ENCODE measurements at places on chromosomes 12 and 14. TPM values are rescaled to one million over a fixed set of nuclear protein-coding genes. Genes with fewer than 3 reads are reported as not detected.

IFNG gene
- total RNA-seq, result 2.8 TPM

NFATC4 gene
- total RNA-seq, result not detected

KRT85 gene
- not detected for total RNA-seq

NEUROD4 gene
- not detected for total RNA-seq

PLEKHG3 gene
- 39.5 TPM for total RNA-seq

DAO gene
- total RNA-seq, result not detected

LRRC43 gene
- not detected for total RNA-seq

DNA sequence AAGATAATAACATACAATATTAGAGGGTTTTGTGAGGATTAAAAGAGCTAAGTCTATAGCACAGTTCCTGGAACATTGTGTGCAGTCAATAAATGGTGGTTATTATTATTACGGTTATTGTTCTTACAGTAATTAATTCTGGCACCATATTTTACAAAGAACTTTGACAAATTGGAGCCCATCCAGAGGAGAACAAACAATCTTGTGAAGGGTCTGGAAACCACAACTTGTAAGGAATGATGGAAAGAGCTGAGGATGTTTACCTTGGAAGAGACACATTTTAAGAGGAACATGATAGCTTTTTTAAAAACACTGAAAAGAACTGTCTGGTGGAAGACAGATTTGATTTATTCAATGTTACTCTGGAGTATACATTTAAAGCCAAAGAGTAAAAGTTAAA is 150.5 kb upstream of the KRR1 start:
- H3K27ac ChIP-seq, result no peak overlapping the region
- peaks cover 3% of the 10 kb centered on the region for H3K27me3 ChIP-seq
- no peaks in the 10 kb centered on the region for H3K36me3 ChIP-seq

- H3K4me3 ChIP-seq, result no peak overlapping the region
- no peaks in the 10 kb centered on the region for H3K27me3 ChIP-seq
- H3K4me1 ChIP-seq, result peaks cover 40% of the 10 kb centered on the region
- no peak for DNase-seq
- peaks cover 85% of the 10 kb centered on the region for H3K36me3 ChIP-seq
Observed at GRCh38 chr14:91219517-91220389, 24.8 kb downstream of the GPR68 start.

DNA sequence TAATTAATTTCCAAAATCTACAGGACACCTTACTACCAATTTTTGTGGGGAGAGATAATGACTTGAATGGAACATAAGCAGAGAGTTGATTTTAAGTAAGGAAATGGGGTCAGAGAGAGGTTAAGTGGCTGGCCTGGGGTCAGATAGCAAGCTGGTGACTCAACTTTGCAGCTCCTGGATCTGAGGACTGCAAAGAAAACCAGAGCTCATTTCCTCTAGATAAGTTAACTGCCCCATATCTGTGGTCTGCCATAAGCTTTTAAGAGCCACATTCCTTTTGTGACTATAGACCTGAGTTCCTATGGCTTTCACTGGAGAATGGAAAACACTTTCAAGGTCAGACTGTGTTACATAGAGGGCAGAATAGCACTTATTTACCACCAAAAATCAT is 201.2 kb upstream of the PRICKLE1 start:
- H3K4me3 ChIP-seq, result no peak overlapping the region
- no peak overlapping the region for H3K27ac ChIP-seq
- H3K4me1 ChIP-seq, result no peaks in the 10 kb centered on the region
- DNase-seq, result no peak
- no peaks in the 10 kb centered on the region for H3K36me3 ChIP-seq
- no peaks in the 10 kb centered on the region for H3K27me3 ChIP-seq

DNA sequence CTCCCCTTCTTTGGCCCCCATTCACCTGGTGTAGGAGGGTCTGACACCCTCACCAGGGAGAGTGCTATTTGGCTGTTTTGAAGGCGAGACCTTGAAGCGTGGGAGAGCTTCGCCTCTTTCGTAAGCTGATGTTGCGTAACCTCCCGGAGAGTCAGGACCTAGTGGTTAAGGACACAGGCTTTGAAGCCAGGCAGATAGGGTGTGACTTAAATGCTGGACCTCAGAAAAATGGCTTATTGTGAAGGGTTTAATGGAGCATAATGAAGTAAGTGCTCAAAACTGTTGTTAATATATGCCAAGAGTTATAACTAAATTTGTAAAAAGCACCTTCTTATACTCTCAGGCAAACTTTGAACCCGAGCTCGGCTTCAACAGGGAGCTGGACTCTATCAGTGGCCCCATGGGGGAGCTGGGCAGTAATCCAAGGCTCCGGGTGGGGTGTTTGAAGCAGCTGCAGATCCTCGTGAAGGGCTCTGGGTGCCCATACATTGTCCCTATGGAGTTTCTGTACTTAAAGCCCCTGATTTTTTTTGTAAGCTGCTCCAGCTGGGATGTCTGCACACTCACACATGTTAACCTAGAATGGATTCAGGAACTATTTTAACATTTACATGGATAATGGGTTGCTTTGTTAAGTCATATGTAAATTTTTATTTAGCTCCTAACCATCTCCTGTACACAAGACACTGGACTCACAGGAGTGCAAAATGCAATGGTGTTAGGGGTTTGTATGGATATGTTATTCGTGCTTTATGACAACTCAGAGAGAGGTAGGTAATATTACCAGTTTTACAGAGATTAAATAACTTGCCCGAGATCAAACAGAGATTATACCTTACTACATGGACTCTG is 26.0 kb downstream of the PPFIBP1 start:
- no peak overlapping the region for H3K27ac ChIP-seq

DNA sequence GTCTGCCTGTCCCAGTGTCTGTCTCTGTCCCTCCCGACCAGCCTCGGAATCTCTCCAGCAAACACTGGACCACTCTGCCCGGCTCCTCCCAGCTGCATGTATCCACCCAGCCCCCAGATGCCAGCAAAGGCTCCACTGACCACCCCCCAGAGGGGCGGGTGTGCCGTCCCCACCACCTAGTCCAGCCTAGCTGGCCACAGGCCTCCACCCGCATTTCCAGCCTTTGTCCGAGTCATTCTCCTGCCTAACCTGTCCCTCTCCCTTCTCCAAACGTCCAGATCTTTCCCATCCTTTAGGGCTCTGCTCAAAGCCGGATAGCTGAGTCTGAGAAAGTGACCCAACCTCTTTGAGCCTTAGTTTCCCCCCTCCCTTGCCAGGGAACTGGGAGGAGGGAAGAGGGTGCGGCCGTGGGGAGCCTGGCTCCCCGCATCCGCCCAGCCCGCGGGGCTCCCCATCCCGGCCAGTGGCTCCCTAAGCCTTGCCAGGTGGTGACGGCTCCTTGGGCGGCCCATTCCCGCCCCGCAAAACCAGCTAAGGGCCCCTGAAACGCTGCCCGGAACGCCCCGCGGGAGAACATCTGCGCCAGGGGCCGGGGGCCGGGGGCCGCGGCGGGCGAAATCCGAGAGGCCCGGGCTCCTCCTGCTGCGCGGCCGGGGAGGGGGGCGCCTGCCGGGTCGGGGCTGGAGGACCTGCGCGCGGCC is 34.6 kb upstream of the ANKRD9 start:
- no peak overlapping the region for H3K27ac ChIP-seq
- H3K4me1 ChIP-seq, result peaks cover 6% of the 10 kb centered on the region
- no peaks in the 10 kb centered on the region for H3K36me3 ChIP-seq

- no peak overlapping the region for H3K27ac ChIP-seq
- no peak overlapping the region for H3K4me3 ChIP-seq
- no peaks in the 10 kb centered on the region for H3K36me3 ChIP-seq
- no peaks in the 10 kb centered on the region for H3K4me1 ChIP-seq
- DNase-seq, result no peak
Observed at GRCh38 chr12:130016986-130017385, 113.2 kb upstream of the TMEM132D start.

GRCh38 chr14:94960285-94961001 is 190.5 kb upstream of the GSC start:
- no peak for DNase-seq
- no peak overlapping the region for H3K4me3 ChIP-seq
- H3K27ac ChIP-seq, result no peak overlapping the region
- peaks cover 9% of the 10 kb centered on the region for H3K27me3 ChIP-seq

- no peak overlapping the region for H3K27ac ChIP-seq
- DNase-seq, result no peak
- no peaks in the 10 kb centered on the region for H3K36me3 ChIP-seq
Observed at GRCh38 chr14:32567543-32568384, 238.7 kb downstream of the AKAP6 start.

DNA sequence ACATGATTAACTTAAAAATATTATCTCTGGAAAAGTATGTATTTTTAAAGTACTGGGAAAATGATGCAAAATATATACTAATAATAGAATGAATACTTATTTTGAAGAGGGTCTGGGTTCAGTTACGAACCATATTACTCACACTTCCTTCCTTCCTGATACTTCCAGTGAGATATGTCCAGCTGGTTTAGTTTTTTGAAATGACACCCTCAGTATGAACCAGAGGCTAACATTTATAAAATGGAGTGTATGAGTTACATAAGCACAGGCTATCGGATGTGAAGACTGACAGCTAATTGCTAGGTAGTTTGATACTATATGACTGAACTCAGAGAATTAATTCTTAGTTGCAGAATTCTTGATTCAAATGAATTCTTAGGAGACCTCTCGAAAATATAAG is 122.9 kb downstream of the OTOGL start:
- DNase-seq, result no peak
- H3K36me3 ChIP-seq, result no peaks in the 10 kb centered on the region
- no peaks in the 10 kb centered on the region for H3K27me3 ChIP-seq
- H3K27ac ChIP-seq, result no peak overlapping the region
- peaks cover 1% of the 10 kb centered on the region for H3K4me1 ChIP-seq

- H3K4me3 ChIP-seq, result no peak overlapping the region
- H3K4me1 ChIP-seq, result peaks cover 21% of the 10 kb centered on the region
- no peak overlapping the region for H3K27ac ChIP-seq
Observed at GRCh38 chr14:90381011-90381786, 15.6 kb upstream of the CALM1 start.

GRCh38 chr14:58659846-58660245 is 22.1 kb downstream of the DACT1 start:
- no peak overlapping the region for H3K4me3 ChIP-seq
- no peak overlapping the region for H3K27ac ChIP-seq
- no peaks in the 10 kb centered on the region for H3K27me3 ChIP-seq
- no peaks in the 10 kb centered on the region for H3K36me3 ChIP-seq

GRCh38 chr12:119667577-119668323 is at the start of gene PRKAB1:
TSS of gene PRKAB1 (plus strand) at chr12:119668133. CDS start at chr12:119668245, 112 bp downstream.
- peak within 1 kb of the TSS; percentile 93 for H3K27ac ChIP-seq
- peaks cover 56% of the 10 kb centered on the region for H3K4me1 ChIP-seq
- H3K27me3 ChIP-seq, result no peaks in the 10 kb centered on the region
- peak; percentile 96 for DNase-seq
- peak within 1 kb of the TSS; percentile 89 for H3K4me3 ChIP-seq

- no peak for DNase-seq
- H3K4me3 ChIP-seq, result no peak overlapping the region
- no peak overlapping the region for H3K27ac ChIP-seq
- no peaks in the 10 kb centered on the region for H3K27me3 ChIP-seq
Observed at GRCh38 chr14:39762576-39763401, 330.6 kb upstream of the FBXO33 start.

DNA sequence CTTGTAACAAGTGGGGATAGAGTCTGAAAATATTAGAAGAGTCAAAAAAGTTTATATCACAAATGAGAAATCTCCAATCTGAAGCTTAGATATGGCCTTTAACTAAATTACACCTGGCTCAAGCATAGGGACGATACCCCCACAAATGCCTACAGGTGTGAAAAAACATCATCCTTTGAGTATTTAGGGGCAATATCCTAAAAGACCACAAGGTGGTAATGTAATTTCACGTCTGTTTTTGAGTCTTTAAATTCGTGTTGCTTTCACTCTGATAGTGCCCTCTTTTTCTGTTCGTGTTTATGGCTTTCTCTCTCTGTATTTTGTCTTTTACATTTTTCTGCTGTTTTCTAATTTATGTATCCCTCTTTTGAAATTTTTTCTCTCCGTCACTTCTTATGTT is 84.3 kb downstream of the ETNK1 start:
- H3K4me1 ChIP-seq, result peaks cover 2% of the 10 kb centered on the region
- no peak overlapping the region for H3K27ac ChIP-seq
- DNase-seq, result no peak
- H3K27me3 ChIP-seq, result peaks cover 12% of the 10 kb centered on the region

- peak overlapping the region; percentile 78 for H3K4me3 ChIP-seq
- H3K4me1 ChIP-seq, result peaks cover 97% of the 10 kb centered on the region
- peak overlapping the region; percentile 96 for H3K27ac ChIP-seq
Observed at GRCh38 chr14:99234355-99234754, 37.6 kb downstream of the BCL11B start.

DNA sequence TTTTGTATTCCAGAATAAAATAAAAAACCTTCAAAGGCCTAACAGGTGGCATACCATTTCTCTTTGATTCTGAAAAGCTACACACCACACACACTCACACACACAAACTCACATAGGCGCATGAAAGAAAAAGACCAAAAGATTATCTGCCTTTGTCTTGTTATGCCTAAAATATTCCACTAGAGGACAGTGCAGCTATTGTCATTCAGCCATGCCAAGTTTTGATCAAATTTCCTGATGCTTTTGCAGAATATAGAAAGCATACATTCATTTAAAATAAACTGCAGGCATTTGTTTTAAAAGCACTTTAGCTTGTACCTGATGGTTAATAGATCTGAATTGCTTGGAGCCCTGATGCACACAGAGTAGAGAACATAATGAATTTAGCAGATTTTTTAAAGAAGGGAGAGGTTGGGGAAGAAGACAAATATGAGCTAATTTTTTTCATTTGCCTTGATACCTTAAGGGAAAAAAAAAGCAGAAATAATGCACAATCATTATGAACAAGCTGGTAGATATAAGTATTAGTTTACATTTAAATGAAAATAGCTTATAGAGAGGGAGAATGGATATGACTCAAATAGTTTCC is 1766.9 kb upstream of the SEL1L start:
- no peaks in the 10 kb centered on the region for H3K4me1 ChIP-seq
- H3K4me3 ChIP-seq, result no peak overlapping the region
- H3K27ac ChIP-seq, result no peak overlapping the region
- no peaks in the 10 kb centered on the region for H3K27me3 ChIP-seq

DNA sequence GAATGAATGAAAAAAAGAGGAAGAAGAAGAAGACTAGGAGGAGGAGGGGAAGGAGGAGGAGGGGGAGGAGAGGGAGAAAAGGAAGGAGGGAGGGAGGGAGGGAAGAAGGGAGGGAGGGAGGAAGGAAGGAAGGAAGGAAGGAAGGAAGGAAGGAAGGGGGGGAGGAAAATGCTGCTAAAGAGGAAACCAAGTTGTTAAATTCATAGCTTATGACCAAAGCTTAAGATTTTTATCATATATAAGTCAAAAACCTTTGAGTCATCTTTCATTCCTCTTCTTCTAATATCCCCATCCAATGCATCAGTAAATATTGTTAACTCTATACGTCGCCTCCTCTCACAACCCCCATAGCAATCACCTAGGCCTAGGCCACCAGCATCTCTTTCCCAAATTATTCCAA is 117.3 kb downstream of the SLC2A13 start:
- H3K27me3 ChIP-seq, result no peaks in the 10 kb centered on the region
- H3K4me3 ChIP-seq, result no peak overlapping the region
- no peak overlapping the region for H3K27ac ChIP-seq
- H3K4me1 ChIP-seq, result no peaks in the 10 kb centered on the region

Measured in activated CD4-positive, alpha-beta T cell treated with anti-CD3 and anti-CD28 coated beads, Interleukin-2, amount 10 ng/mL, durations not matched to agents 7 days and 5 days (primary cell).